ENCODE measurements at places on chromosomes 2 and 18. TPM values are rescaled to one million over a fixed set of nuclear protein-coding genes. Genes with fewer than 3 reads are reported as not detected.

Gene COLEC12
- not detected for polyA plus RNA-seq

Gene SERPINB4
- polyA plus RNA-seq, result not detected

- no peak overlapping the region for H3K4me3 ChIP-seq
- H3K27ac ChIP-seq, result no peak overlapping the region
- no peaks in the 10 kb centered on the region for H3K27me3 ChIP-seq
- peaks cover under 1% of the 10 kb centered on the region for H3K4me1 ChIP-seq
- no peak for DNase-seq
These were observed 93.1 kb downstream of the TCF4 start for GRCh38 chr18:55494899-55495298.

GRCh38 chr2:76998704-76999103 is 523.5 kb downstream of the LRRTM4 start:
- DNase-seq, result no peak
- H3K27me3 ChIP-seq, result no peaks in the 10 kb centered on the region
- H3K27ac ChIP-seq, result no peak overlapping the region
- H3K36me3 ChIP-seq, result no peaks in the 10 kb centered on the region
- no peaks in the 10 kb centered on the region for H3K4me1 ChIP-seq

DNA sequence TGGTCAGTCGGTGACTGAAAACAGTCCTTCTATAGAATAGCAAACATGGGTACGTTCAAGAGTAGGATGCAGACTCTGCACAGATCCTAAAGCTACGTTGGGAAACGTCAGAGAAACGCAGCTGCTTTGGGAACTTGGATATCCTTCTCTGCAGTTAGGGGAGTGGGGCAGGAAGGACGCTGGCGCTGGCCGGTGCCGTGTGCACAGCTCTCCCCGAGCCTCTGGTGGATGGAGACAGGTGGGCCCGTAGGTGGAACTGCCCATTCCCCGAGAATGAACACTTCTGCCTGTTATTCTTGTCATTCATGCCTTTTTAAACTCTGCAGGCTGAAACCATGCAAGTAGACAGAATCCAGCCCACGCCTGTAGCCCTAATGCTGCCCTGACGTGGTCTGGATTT is 91.7 kb upstream of the MBOAT2 start:
- no peaks in the 10 kb centered on the region for H3K4me1 ChIP-seq
- no peak for DNase-seq
- H3K27me3 ChIP-seq, result no peaks in the 10 kb centered on the region
- no peak overlapping the region for H3K27ac ChIP-seq
- H3K4me3 ChIP-seq, result no peak overlapping the region

DNA sequence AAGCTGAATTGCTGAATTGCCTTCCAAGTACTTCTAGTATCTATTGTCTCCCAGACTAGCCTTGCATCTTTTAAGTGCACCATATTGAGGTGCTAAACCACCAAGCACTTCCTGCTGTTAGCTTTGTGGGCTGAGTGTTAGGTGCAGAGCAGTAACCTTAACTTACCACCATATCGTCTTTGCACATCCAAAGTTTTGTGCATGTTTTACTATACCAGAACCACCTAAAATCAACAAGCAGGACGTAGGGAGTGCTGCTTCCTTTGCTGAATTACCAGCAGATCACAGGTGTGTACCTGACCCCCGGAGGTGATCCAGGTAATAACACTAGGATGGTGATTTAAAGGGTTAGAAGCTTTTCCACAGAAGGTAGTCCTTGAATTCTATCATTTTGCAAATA is 359.9 kb upstream of the HNRNPA3 start:
- H3K36me3 ChIP-seq, result peaks cover 10% of the 10 kb centered on the region
- H3K4me1 ChIP-seq, result peaks cover 86% of the 10 kb centered on the region
- H3K4me3 ChIP-seq, result peak overlapping the region; percentile 71
- peaks cover 4% of the 10 kb centered on the region for H3K27me3 ChIP-seq
- peak overlapping the region; percentile 73 for H3K27ac ChIP-seq

DNA sequence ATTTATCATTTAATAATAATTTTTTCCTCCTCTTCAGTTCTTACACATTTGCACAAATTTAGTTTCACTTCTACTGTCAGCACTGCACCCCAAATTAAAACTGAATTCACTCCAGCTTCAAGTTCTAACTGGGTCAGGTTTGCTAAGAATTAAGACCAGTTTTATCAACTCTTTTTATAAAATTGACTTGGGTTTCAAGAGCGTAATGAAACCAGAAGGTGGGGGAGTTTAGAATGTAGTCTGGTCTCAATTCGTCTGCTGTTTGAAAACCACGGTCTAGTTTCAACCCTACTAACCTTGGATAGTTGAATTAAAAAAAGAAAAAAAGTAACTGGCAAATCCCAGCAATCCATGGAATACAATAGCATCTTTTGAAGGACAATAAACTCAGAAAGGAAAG is 14.3 kb upstream of the CTLA4 start:
- peaks cover 7% of the 10 kb centered on the region for H3K4me1 ChIP-seq
- no peak for DNase-seq
- peaks cover 3% of the 10 kb centered on the region for H3K27me3 ChIP-seq

- no peaks in the 10 kb centered on the region for H3K36me3 ChIP-seq
- peaks cover 4% of the 10 kb centered on the region for H3K27me3 ChIP-seq
- peak overlapping the region; percentile 76 for H3K4me3 ChIP-seq
- peak overlapping the region; percentile 76 for H3K27ac ChIP-seq
These were observed 135.3 kb downstream of the TMEM163 start for GRCh38 chr2:134583462-134583861.
